Activated CD8-positive, alpha-beta memory T cell treated with anti-CD3 and anti-CD28 coated beads for 36 hours (primary cell): ENCODE measurements at places on chromosomes 2 and 18. TPM values are rescaled to one million over a fixed set of nuclear protein-coding genes. Genes with fewer than 3 reads are reported as not detected.

Gene RRM2
- 468 TPM for total RNA-seq

Gene UGT1A10
- total RNA-seq: not detected

Gene IL1F10
- not detected for total RNA-seq

Gene PDE11A
- not detected for total RNA-seq

Gene ZNF396
- total RNA-seq: 0.99 TPM
